ENCODE measurements at places on chromosomes 3 and 15.
A peak's percentile ranks its signal among the peaks of the same experiment; 100 is the strongest.

DNA sequence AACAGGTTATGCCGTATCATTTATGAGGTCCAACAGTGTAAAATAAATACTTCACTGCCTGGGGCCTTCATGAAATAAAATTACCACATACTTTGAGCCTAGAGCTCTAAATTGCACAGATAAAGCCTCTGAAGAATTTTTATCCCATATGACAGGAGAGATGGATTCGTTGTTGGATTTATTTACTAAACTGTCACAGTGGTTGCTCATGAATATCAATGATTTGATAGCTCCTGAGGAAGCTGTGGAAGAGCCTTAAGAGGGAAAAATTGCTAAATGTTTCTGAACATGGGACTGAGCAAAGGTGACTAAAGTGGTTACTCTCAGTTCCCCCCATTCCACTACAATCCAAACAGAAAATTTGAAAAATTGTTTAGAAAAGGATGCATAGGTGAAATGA is 558.9 kb upstream of the IL12A start:
- DNase-seq: no peak

DNA sequence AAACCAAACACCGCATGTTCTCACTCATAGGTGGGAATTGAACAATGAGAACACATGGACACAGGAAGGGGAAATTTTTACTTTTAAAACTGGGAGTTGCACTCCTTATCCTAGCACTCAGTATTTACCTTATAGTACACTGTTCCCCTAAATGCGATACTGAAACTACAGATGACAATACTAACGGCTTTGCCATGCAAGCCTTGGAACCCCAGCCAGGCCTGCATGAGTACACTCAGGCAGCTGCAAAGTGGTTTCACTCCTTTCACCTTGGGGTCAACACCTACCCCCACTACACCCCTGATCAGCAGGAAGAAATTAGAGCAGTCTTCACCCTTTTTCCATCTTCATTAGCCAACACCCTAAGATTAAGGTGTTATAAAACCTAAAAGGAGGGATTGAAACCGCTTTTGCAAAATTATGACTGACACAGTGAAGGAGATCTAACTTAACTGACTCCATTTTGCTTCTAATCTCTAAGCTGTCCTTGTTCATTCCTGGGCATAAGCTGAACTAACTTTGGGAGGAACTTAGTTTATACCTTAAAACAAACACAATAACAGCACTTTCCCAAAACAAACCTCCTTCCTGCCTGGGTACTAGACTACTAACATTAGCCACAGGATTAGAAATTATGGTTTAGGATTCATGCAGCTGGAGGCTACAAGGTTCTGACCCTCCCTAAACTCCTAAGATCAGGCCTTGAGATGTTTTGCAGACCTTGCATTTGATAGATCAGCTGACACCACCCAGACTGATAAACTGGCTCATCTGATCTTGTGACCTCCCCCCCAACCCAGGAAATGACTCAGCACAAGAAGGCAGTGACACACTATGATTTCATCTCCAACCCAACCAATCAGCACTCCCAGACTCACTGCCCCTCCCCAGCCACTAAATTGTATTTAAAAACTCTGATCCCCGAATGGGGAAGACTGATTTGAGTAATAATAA is 452.1 kb upstream of the PPP2R3A start:
- no peak for DNase-seq

DNA sequence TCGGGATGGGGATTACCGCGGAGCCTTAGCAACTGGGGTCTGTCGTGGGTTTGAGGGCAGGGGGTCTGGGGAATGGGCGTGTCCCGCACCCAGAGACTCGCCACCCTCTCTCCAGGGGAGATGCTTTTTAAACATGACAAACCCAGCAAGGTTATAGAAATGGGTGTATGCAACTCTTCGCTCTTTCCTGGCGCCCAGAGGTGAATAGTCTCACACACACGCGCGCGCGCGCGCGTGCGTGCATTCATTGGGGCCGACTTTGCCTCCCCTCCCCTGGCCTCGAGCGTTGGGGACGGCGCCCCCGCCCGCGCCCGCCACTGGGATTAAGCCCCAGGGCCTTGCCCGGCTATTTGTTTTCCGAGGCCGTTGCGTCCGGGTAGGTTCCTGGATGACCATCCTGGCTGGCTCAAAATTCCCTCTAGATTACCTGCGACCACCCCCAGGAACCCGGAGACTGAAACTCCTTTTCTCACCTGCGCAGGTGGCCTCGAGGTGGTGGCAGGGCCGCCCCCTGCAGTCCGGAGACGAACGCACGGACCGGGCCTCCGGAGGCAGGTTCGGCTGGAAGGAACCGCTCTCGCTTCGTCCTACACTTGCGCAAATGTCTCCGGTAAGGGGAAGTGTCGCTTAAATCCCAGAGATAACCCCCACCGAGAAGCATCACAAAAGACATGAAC is 777 bp downstream of the GPR160 start:
- DNase-seq: peak; percentile 50

DNA sequence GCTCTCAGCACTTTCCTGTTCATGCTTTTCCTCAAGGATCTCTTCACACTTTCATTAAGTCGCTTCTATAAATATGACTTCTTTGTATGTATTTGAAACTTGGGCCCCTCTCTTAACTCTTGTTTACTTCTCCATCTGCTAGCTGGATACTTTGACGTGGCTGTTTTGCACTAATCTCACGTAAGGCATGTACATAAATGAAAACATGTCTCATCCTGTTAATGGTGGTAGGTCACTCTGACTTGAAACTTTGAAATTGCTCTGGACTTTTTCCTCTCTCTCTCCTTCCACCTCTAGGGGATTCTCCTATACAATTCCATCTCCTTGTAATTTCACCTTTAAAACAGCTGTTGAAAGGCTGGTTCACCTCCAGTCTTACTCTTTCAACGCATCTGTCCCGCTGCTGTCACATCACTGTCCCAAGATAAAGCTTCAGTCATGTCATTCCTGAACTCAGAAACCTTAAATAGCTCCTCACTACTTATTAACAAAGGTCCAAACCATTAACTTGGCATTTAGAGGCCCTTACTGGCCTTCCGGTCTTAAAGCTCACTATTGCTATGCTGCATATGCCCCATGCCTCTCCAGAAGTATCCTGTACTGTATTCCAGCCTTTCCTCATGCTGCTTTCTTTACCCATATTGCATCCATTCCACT is 1.2 kb downstream of the BLOC1S6 start:
- DNase-seq: no peak
